Glomerular endothelial cell (primary cell): ENCODE measurements at places on chromosomes 13 and 19.

GRCh38 chr19:47176627-47177090 is 46.0 kb downstream of the SAE1 start:
- peak; percentile 97 for DNase-seq

GRCh38 chr13:106570299-106570852 is 2.4 kb upstream of the ARGLU1 start:
- no peak for DNase-seq

GRCh38 chr13:34358811-34359513 is 541.0 kb downstream of the RFC3 start:
- no peak for DNase-seq

DNA sequence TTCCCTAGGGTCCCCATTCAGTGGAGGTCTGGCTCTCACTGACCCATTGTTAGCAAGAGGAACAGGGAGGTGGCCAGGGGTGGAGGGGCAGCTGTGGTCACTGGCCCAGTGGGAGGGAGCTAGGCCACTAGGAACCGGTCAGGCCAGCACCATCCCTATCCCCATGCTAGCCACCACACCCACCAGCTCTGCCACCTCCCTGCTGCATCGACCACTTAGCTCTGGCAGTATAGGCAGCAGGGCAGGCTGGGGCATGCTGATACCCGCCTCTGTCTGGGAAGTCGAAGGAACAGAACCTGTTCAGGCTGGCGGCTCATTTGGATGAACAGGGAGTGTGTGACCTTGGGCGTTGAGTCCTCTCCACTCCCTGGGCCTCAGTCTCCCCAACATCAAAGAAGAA is 4.7 kb downstream of the PPP1R13L start:
- DNase-seq: no peak

- no peak for DNase-seq
Measured at GRCh38 chr19:33247441-33247819, 21.8 kb upstream of the SLC7A10 start.

DNA sequence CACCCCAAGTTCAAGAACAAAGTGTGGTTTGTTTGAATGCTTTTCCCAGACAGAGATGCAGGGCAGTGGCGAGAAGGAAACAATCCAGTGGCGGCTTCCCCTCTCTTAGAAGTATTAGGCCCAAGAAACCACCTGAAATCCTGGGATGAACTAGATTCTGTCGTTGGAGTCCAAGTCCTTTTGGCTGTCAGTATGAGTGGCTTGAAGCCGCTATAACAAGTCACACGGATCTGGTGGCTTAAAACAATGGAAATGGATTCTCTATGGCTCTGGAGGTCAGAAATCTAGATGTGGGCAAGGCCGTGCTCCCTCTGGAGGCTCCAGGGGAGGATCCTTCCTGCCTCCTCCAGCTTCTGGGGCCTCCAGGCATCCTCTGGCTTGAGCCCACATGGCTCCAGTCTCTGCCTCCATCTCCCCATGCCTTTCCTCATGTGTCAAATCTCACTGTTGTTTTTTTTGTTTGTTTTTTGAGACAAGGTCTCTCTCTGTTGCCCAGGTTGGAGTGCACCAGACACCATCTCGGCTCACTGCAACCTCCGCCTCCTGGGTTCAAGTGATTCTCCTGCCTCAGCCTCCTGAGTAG is 97.7 kb downstream of the GNG7 start:
- DNase-seq: no peak

- DNase-seq: no peak
Measured at GRCh38 chr13:29771247-29771646, 79.2 kb downstream of the UBL3 start.

DNA sequence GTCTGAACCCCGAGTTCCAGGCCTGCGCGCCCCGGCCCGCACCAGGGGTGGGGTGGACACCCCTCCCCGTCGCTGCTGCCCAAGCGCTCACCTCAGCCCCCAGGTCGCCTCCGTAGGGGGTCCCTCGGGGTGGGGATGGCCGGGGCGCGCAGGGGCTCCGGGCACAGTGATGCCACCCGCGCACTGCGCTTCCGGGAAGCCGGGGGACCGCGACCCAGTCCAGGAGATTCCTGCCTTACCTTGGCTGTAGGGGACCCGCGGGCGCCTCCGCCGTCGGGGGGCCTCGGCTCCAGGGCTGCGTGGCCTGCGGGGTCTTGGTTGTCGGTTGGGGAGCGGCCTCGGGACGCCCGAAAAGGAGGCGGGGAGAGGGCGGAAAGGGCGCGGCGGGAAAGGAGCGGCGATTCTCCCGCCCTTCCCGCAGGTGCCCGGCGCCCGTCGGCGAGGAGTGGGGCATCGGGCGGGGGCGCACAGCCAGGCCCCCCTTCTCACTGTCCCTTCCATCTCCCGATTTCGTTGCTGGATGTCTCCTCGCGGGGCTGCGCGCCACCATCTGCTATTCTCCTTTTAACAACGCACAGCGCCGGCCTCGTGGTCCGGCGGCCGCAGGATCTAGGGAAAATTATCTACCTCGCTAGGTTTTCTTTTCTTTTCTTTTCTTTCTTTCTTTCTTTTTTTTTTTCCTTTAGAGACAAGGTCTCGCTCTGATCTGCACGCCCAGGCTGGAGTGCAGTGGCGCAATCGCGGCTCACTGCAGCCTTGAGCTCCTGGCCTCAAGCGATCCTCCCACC is at the start of gene KEAP1:
TSS of gene KEAP1 (minus strand) at position 355 of the 788 bp plus-strand sequence. CDS start 3,323 bp downstream, outside the sequence.
- no peak for DNase-seq

GRCh38 chr19:53927739-53928138 is 18.7 kb downstream of the CACNG7 start:
- no peak for DNase-seq

DNA sequence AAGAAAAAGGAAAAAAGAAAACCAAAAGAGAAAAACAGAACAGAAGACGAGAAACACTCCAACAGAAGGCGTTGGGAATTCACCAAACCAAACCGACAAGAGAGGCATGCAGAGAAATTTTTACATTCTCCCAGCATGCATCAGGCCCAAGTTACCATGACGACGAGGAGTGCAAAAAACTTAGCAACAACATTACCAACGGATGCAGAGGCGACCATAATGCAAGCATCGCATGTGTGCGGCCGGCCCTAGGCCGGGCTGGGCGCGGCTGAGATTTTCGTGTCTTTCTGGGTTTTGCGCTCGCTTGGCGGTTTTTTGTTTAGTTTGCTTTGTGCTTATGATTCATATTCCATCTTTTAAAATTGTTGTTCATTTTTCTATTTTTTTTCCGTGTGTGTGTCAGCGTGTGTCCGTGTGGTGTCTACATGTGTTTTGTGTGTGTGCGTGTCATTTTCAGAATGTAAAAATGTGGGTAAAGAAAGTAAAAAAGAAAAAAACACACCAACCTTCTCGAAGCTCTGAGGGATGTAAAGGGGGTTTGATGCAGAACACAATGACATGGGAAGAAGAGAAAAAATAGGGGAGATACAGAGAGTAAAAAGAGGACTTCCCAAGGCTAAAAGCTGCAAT is 84.9 kb downstream of the PTPRS start:
- DNase-seq: no peak

DNA sequence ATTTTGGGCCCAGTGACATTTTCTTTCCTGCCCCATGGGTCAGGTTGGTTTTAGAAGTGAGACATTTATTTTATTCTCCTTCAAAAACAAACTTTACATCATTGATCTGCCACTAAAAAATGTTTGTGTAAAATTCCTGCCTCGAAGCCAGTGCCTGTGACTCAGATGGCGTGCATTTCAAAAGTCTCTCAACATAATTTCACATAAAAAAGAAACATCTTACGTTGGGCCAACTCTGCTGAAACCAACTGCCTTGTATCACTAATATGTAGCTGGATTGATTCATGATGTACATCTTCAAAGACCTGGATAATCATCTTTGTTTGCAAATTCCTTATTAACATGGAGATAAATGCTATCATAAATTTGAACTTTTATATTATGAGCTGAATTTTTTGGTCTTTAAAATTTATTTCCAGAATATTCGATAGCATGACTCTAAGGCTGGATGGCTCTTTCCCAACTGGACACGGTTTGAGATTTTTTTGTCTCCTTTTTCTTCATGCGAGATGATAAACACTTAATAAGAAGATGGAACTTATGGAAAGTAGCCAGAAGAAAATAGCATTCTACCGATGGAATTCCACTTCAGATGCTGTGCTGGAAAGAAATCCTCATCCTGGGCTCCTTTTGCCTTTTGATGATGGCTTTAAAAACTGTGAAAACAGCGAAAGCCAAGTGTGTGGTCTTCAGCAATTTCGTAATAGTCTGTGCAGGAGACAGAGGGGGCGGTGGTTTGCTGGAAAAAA is 420.5 kb downstream of the FGF9 start:
- DNase-seq: no peak

DNA sequence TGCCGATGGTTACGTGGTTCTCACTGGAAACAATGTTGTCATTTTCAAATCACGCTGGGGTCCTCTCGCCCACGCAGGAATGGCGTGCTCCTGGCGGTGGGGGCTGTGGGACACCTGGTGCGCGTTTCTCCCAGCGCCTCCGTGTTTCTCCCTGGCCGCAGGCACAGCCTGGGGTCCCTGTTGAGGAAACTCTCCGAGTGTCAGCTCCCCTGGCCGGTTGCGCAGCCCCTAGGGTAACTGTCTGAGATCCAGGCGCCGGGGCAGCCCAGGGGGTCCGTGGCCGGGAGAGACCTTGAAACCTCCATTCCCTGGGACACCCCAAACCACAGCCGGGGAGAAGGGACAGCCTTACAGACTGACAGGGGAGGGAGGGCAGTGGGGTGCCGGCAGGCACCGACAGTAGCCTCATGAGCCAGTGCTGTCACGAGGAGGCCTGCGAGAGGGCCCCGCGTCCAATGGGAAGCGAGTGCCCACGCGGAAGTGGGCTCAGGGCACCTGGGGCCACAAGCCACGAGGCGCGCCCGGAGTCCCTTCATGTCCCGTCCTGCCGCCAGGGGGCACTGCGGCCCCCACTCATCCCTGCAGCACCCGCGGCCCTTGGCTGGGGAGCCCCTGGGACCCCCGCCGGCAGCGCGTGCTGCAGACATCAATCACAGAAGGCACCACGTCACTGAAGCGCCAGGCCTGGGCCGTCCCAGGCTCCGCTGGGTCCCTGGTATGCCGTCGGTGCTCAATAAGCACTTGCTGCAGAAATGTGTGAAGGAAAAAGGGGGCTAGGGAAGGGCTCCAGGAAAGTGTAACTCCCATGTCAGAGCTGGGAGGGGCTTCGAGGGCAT is 9.5 kb downstream of the ADAMTSL5 start:
- no peak for DNase-seq

DNA sequence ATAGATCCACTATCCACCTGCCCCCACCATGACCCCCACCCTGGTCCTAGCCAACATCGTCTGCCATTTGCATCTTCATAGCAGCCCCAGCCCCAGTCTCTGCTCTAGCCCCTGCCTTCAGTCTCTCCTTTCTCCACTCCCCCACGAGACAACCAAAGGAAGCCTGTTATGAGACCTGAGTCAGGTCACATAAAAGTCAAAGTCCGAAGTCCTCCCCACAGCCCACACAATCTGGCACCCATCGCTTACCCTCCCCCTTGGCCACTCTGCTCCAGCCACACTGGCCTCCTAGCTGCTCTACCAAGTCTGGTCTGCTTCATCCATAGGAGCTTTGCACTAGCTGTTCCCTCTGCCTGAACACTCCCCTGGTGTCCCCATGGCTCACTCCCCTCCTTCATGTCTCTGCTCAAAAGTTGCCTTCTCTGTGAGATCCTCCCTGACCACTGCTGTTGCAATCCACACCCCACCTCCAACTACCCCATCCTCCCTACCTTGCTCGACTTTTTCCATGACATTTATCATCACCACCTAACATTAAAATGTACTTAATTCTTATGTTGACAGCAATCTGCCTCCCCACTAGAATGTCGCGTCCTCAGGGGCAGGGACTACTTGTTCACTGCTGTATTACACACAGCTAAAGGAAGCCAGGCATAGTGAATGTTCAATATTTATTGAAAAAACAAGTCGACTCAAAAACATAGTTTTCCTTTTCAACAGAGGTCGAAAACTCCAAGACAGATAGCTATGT is 1.2 kb upstream of the PLEKHG2 start:
- no peak for DNase-seq

DNA sequence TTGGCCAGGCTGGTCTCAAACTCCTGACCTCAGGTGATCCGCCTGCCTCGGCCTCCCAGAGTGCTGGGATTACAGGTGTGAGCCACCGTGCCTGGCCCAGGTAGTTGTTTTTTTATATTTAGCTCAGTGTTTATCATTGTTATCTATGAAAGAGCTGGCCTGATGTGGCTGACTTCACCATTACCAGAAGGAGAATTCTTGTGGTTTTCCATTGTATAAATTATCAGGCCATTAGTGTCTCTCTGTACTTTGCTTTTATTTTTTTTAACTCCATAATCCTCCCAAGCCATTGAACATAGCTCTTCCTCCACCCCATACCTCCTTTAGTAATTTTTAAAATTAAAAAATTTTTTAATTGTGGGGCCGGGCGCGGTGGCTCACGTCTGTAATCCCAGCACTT is 24.2 kb downstream of the CERS4 start:
- no peak for DNase-seq

GRCh38 chr13:112634102-112634501 is 46.1 kb upstream of the TUBGCP3 start:
- DNase-seq: no peak

- DNase-seq: no peak
Measured at GRCh38 chr13:50198508-50198907, 183.3 kb downstream of the KCNRG start.

- no peak for DNase-seq
Measured at GRCh38 chr19:22545751-22546150, 88.4 kb upstream of the ZNF492 start.

GRCh38 chr13:112096959-112097358 is 30.0 kb downstream of the SOX1 start:
- no peak for DNase-seq

DNA sequence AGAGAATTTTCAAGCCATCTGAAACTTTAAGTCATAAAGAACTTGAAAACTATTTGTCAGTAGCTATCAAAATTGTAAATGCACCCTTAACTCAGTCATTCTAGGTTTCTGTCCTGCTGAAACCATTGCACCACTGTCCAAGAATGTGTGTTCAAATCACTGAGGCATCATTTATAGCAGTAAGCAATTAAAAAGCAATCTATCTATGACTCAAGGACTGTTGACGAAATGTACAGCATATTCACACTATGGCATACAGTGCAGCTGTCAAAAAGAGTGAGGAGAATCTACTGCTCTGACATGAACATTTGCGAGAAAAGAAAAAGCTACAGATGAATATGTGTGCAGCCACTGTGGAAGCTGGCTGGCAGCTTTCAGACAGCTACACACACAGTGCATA is 71.2 kb downstream of the ING1 start:
- DNase-seq: no peak

DNA sequence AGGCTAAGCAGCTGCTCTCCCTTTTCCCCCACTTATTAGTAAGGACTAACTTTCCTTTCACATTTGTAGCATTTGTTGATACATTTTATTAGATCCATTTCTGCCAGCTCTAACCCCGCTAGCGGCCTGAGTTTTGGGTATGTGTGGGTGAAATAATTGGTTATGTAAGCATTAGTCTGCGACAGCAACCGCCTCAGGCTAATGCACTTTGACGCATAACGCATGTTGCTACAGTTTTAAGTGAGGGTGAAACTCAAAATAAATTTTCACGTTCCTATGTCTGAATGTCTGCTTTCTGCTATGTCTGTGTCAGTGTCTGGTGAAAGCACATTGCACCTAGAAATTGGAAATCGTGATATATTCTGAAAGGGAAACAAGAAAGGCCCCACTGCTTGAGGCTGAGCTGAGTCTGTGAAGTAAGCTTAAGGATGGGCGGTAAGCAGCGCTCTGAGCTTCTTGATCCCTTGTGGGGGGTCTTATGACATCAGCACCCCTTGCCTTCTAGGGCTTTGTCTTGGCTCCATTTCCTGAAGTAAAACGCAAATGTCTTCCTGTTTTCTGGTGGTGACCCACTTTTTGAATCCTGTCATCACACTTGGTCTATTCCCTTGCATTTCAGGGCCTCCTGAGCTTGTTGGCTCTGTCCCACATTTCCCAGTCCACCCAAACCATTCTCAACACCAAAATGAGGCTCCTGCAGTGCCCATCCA is 648.3 kb upstream of the ARGLU1 start:
- DNase-seq: no peak

- DNase-seq: no peak
Measured at GRCh38 chr19:32642771-32643170, 32.2 kb downstream of the ANKRD27 start.
